ENCODE measurements at places on chromosomes 11 and 22.

DNA sequence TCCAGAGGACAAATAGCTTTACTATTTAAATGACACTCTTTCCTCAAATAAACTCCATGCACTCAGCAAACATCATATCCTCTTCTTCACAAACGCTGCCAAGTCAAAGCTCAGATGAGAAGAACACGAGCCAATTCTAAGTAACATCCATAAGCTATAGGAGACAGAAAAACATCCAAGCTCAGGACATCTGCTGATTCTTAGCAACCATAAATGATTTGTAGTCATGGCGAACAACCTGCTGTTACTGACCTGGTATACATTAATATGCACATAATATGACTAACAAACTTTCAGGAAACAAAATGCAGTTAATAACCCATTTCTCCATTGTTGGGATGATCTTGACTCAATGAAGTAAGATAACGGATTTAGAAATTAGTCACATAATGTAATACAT, 6.7 kb downstream of the GALNT18 start:
- DNase-seq = no peak

GRCh38 chr11:131658952-131659351, 288.5 kb downstream of the NTM start:
- no peak for DNase-seq

GRCh38 chr11:72570893-72571661, 103.1 kb downstream of the PDE2A start:
- no peak for DNase-seq

DNA sequence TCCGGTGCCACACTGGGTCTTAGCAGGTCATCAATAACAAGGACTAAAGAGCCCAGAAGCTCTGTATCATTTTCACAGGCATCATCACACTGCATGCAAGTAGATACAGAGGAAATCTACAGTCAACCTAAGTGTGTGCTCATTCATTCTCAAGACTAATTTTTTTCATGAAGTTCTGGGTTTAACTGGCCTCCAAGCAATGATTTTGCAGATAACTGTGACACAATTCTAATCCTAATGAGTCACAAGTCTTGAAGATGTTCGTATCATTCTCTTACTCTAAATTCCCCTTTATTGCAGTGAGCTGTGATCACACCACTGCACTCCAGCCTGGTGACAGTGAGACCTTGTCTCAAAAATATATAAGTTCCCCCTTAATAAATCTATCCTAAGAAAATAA, 2.5 kb downstream of the OR52W1 start:
- no peak for DNase-seq

GRCh38 chr11:46505741-46506482, 87.9 kb downstream of the AMBRA1 start:
- DNase-seq = no peak

DNA sequence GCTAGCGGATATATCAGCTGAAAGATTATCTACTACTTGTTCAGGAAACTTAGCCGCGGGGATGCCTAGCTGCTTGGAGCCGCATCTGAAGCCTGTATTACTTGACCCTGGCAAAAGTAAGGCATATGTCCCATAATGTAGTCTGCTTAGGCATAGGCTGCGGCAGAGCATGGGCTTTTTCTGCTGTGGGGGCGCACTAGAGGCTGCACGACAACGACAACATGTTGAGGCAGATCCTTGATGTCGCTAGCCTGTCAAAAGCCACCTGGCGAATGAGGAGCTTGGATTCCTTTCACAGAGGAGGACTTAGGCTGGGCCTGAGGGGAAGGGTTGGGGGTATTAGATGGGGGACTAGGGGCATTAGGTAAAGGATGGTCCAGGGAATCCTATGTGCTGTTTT, 1.1 kb upstream of the OR52N2 start:
- no peak for DNase-seq

- DNase-seq = no peak
Measured at GRCh38 chr11:45927684-45928413, 5.4 kb downstream of the LARGE2 start.

- no peak for DNase-seq
Measured at GRCh38 chr11:61378713-61379313, 13.6 kb upstream of the TMEM216 start.

- DNase-seq = no peak
Measured at GRCh38 chr22:33984656-33985285, 64.5 kb upstream of the LARGE1 start.

DNA sequence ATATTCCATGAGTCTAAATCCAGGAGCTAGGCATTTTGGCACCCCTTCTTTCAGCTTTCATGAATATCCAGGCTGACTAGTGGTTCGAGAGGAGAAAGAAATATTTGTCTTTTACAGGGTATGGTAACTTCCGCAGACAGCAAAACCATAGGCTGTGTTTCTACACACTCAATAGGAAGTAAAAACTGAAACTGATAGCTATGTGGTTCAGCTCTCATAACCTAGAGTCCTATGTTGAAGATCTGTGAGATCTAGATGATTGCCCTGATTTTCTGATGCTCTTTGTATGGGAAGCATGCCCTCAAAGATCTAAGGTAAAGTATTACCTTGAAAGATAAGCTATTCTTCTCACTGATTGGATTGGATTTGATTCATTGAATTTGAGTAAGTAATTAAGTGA, 118.3 kb downstream of the CD44 start:
- no peak for DNase-seq

Measured in left kidney (tissue), 8 donors.